Heart right ventricle (tissue), 16 donors: ENCODE measurements at places on chromosomes 6 and 20. TPM values are rescaled to one million over a fixed set of nuclear protein-coding genes. Genes with fewer than 3 reads are reported as not detected.

Gene GPSM3
- total RNA-seq: 4.5 TPM

Gene FAM209B
- not detected for total RNA-seq

Gene RNF217
- 17.2 TPM for total RNA-seq

Gene PTCRA
- not detected for total RNA-seq

Gene RSPO4
- not detected for total RNA-seq

Gene WFDC5
- not detected for total RNA-seq

Gene SH3BGRL2
- total RNA-seq: 4.9 TPM

Gene WFDC12
- not detected for total RNA-seq

Gene DDO
- 17.8 TPM for total RNA-seq

Gene SLC22A2
- total RNA-seq: not detected

Gene DDR1
- total RNA-seq: 28.8 TPM

Gene CLIC5
- total RNA-seq: 342 TPM

Gene LTB
- total RNA-seq: 0.47 TPM

DNA sequence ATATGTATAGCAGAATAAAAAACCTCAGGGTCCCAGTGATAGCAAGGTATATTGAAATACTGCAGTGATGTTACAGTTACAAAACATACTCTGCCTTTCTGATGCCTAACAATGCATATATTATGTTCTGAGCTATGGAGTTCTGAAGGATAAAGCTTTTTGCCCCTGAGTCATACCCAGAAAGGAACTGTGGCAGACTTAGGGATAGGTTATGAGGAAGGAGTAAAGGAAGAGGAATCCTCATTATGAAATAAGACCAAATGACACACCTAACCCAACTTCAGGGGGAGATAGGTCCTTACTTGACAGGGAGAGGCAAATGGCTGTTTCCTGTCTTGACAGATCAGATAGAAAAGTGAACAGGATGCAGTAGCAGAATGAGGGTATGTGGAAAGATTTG is 940.6 kb upstream of the FLRT3 start:
- DNase-seq: no peak

DNA sequence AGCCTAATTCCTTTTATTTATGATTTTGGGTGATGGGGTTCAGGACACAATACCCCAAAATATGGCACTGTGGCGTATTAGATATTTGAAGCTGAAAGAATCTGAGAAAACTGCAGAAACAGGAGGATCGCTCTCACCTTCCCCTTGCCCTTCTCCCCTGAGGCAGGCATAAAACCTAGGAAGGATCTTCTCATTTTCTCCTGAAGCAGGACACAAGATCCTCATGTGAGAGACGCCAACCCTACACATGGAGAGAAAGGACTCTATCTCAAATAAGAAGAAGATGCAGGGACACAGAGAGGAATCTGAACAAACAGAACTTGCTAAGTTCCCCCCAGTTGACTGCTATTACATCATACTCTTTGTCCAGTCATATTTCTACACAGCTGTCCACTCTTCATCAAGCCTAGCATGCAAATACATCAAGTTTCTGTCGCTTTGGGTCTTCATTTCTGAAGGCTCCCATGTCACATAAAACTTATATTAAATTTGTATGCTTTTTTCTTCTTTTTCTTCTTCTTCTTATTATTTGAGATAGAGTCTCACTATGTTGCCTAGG is 109.0 kb downstream of the DTNBP1 start:
- no peak for DNase-seq

GRCh38 chr20:47785854-47786764 is 828 bp upstream of the SULF2 start:
- DNase-seq: peak; percentile 63

DNA sequence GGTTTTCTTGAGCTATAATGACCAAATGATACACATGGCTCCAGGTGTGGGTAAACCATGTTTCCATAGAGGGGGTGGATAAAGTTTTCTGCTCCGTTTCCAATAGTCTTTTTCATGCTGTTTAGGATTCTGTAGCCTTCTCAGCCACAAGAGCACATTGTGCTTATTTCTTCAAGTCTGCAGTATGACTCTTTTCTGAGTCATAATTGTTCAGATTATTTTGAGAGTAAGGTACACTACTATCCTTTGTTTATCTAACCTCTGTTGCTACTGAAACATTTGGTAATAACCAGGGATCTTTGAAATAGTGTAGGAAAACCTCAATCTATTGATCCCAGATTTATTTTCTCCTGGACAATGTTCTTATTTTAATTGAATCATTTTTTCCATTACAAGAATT is 247.9 kb upstream of the BMP2 start:
- DNase-seq: no peak

DNA sequence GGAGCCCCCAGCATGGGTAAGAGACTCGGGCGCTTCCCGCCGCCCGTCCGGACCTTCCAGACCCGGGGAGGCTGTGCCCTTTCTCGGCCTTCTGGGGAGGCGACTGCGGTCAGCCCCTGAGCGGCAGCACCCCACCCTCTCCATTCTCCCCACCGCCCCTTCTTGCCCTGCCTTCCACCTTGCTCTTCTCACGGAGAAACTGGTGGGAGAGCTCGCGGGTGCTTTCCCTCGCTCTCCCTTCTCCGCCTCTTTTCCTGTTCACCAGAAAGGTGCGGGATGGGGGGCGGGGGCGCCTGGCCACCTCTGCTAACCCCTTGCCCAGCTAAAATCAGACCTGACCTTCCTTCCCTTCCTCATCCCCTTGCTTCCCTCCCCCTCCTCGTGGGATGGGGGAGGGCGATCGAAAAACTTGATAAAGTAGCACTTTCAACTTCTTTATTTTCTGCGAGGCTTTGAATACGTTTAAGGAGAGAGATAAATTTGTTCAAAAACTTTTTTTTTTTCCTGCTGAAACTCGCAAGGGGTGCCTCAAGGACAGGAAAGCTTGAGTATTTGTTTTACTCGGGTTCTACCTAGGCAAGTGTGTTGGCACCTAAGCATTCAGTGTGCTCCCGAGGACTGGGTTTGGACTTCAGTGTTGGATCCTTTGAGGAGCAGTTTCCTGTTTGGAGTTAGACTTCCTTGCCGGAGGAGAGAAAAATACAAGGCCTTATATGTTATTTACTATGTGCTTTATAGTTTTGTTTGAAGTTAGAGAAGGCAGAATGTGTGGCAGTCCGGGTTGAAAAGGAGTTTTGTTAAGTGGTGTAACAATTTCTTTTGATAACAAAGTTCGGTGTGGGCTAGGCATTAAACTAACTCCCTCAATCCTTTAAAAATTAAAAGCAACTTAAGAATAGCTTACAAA is 897 bp downstream of the CD2AP start:
- DNase-seq: no peak

GRCh38 chr20:58267389-58268215 is 39.1 kb upstream of the ANKRD60 start:
- DNase-seq: no peak

DNA sequence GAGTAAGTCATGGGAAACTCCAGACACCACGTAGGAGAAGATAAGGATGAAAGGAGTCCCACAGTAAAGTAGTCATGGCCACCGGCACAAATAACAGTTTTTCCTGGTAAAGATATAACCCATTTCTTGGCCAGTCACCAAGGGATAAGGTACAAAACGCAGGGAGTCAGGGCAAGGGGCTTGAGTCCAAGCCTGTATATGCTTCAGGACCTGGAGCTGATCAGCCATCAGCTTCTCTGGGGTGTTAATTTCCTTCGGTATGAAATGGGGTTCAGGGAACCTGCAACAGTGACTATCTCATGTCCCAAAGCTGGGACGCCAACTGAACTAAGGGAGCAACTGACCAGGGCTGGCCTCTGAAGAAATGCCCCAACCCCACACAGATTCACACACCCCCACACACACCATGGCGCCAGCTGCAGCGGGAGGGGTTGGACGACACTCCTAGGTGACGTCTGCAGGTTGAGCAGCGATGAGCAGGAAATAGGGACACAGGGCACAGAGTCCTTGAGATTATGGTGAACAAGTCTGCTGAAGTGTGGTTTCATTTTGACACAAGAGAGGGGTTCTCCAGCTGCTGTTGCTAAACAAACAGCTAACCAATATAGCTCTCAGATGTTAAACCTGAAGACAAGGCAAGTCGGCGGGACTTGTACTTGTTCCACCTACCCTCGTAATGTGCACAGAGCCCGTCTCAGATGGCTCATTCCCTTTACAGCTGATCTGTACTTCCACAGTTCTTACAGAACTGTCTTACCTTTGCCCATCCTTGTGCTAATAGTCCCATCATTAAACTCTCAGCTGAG is 7.4 kb upstream of the ADTRP start:
- no peak for DNase-seq

- DNase-seq: no peak
Observed at GRCh38 chr20:38250609-38251008, 9.9 kb downstream of the KIAA1755 start.

DNA sequence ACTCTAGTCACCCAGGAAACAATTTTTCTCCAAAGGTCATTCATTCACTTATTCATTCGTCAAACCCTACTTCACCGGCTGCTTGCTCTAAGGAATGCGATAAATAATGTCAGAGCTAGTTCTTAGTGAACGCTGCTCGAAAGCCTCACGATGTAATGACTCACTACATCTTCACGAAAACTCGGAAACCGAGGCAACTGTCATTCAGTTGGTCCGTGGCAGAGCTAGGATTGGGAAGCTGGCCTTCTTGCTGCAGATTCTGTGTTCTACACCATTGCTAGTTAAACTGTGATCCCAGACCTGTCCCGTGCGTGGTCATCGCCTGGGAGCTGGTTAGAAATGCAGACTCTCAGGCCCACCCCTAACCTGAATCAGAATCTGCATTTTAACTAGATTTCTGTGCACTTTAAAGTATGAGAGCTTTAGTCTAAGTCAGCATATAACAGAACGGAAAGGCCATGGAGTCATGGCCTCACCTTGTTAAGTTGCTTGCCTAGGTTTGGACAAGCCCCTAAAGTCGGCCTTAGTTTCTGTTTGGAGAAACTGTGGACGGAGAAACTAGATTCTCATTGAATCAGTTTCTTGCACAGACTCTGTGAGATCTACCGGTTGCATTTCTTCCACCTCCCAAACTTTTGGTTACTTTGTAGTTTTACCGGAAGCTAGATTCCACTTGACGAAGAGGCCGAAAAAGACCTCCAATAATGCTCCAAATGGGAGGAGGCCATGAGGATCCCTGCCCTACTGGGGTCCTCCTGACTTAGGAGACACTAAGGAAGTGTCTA is 651 bp upstream of the CCND3 start:
- DNase-seq: no peak

GRCh38 chr20:8055096-8055495 is 35.5 kb upstream of the TMX4 start:
- no peak for DNase-seq

DNA sequence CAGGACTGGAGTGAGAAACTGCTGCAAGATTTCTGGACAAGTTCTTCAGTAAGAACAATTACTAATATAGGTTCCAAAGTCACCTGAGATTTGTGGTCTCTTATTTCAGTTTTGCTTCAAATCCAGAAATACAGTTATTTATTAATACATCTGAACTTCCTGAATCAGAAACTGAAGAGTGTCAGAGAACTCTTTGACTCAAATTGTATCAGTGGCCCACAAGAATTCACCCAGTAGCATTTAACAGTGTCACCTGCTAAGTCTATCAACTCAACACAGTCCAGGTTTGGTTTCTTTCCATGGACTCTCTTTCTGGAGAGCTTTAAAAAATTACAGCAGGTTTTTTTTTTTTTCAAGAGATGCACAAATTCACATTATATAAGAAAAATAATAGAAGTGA is 18.8 kb upstream of the NHSL1 start:
- no peak for DNase-seq

DNA sequence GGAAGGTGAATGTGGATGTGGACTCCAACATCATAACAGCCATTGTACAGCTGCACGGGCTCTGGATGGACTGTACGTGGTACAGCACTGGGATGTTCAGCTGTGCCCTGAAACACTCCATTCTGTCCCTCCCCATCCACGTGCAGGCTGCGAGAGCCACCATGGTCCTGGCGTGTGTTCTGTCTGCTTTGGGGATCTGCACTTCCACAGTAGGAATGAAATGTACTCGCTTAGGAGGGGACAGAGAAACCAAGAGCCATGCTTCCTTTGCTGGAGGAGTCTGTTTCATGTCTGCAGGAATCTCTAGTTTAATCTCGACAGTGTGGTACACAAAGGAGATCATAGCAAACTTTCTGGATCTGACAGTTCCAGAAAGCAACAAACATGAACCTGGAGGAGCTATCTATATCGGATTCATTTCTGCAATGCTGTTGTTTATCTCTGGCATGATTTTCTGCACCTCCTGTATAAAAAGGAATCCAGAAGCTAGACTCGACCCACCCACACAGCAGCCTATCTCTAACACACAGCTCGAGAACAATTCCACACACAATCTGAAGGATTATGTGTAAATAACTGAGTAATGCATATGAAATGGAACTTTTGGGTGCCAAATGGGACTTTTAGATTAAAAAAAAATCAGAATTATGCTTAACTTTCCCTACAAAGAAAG is 12.1 kb downstream of the CLDN20 start:
- DNase-seq: no peak

GRCh38 chr6:46235242-46235641 is 64.5 kb upstream of the ENPP5 start:
- DNase-seq: no peak

- DNase-seq: no peak
Observed at GRCh38 chr6:130675072-130675471, 152.1 kb upstream of the SMLR1 start.

GRCh38 chr6:36290668-36291620 is 21.1 kb downstream of the PNPLA1 start:
- no peak for DNase-seq

DNA sequence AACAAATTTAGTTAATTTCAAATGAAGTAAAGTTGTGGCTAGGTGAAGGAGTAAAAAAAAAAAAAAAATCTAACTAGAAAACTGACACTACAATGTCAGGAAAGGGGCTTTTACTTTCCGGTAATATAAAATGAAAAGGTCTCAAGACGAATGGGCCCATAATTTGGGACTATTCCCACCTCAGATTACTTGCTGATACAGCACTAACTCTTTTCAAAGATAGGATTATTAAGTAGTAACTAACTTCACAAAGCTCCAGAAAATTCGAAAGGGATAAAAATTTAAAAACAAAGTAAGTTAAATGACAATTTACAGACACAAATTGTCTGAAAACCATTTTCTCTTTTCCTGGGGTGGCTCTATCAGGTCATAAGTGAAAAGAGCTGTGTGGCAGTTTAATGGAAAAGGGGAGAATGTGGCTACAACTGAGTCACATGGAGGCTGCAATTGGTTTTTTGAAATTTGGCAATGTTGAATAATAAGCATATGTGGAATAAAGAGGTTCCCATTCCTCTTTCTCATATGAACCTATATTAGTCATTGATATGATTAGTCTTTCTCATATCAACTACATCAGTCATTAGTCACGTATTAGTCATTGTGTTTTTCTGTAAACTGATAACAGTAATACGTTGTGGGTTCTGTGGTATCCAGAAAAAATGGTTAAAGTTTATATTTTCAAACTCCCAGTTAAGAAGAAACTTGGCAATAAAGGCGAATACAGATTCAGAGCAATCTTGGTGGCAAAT is 78.0 kb downstream of the RWDD2A start:
- DNase-seq: no peak

- DNase-seq: no peak
Observed at GRCh38 chr20:62244644-62245108, 6.4 kb downstream of the OSBPL2 start.

GRCh38 chr20:11132819-11133415 is 459.1 kb upstream of the JAG1 start:
- DNase-seq: no peak
